Midbrain (tissue), 1 donor: ENCODE measurements at places on chromosomes 5 and 9.

GRCh38 chr5:177412603-177413233, 3.4 kb upstream of the F12 start:
- no peak for DNase-seq

- no peak for DNase-seq
Observed at GRCh38 chr9:128092199-128092977, 24.4 kb downstream of the SLC25A25 start.

DNA sequence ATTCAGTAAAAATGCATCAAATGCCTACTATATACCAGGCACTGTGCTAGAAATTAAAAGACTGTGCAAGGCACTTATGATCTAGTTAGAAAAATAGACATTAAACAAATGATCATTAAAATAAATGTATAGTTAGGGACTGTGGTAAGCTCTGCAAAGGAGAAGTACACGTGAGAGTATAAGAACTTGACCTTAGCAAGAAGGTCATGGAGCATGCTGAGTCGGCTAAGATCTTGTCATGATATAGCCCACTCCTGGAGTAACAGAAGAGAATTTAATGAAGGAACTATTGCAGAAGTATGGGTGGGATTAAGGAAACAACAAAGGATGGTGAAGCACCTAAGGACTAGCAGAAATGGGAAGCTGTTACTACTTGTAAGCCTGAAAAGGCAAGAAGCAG, 23.5 kb upstream of the SAP30L start:
- no peak for DNase-seq

DNA sequence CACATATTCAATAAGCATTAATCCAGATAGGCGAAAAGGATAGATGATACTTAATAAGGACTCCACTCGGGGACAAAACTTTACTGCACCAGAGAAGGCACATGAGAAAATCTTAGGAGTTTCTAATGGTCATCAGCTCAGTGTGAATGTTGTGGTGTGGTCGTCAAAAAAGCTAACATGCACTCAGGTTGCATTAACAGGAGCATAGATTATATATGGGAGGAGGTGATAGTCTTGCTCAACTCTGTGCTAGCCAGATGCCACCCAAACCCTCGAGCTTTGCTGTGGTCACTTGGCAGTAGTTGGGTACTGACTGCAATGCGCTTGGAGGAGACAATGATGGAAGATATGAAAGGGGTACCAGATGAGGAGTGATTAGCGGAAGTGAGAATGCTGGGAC, 8.6 kb upstream of the COL27A1 start:
- DNase-seq, result no peak

GRCh38 chr5:139912804-139913203, 117.2 kb downstream of the PSD2 start:
- no peak for DNase-seq

GRCh38 chr9:80197661-80198060, 625.9 kb downstream of the TLE4 start:
- DNase-seq, result no peak

DNA sequence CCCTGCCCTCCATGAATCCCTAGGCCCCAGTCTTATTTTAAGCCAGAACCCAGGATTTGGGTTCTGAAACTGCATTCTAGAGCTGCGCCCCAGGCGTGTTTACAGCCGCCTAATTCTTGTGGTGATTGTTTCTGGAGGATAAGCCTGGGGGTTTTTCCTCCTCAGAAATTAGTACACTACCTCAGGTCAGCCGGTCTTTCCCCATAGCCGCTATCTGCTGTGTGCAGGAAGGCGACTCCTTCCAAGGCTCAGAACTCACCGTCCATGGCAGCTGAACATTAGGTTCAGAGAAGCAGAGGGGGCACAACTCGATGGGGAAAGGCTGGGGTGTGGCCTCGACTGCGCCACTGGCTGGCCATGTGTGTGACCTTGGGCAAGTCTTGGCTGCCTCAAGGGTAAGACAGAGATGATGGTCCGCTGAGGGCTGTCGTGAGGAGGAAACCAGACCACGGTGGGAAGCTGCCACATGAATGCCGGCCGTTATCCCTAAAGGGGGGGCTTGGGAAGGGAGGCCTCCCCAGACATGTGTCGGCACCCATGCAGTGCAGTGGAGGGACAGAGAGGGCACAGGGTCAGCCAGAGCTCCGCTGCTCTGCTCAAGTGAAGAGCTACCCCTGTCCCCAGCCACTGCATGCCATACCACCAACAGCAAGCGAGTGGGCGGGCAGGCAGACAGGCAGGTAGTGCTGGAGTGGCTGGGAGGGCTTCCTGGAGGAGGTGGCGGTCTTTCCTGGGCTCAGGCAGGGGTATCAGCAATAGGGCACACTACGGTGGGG, 28.9 kb downstream of the SHB start:
- DNase-seq, result no peak

DNA sequence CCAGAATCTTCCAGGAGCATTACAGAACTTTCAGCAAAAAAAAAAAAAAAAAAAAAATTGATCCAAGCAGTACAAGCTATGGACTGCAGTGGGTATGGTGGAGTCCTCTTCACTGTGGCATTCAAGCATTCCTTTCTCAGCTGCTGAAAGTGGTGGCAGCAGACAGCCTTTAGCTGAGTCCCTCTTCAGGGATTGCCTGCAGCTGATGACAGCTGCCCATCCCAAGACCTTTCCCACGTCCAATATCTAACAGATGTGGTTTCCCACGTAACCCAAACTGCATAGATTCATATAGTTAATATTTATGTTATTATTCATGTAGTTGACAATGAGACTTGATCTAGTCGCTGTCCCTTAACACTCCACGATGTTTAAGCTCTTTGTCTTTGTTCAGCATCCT, 475.9 kb downstream of the TLE1 start:
- DNase-seq, result no peak
